M059J (cell line): ENCODE measurements at places on chromosomes 11 and 22. TPM values are rescaled to one million over a fixed set of nuclear protein-coding genes. Genes with fewer than 3 reads are reported as not detected.

DNA sequence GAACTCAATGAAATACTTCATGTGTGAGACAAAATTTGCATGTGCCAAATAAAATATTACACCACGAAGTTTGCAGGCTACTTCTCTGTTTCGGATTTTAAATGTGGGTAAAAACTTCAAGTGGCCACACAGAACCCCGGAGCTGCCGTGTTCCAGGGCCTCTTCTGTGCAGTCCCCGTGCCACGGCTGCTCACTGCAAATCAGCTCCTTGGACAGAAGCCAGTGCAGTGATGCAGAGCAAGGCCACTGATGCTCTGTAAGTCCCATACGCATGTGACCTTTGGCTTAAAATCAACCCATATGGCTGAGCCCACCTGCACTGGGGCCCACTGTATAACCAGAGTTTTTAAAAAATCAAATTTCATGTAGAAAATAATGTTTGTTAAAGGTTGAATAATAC, 1309.4 kb downstream of the TBC1D22A start:
- no peak for DNase-seq

GRCh38 chr11:6567371-6567745, 36.1 kb downstream of the RRP8 start:
- DNase-seq = no peak

Gene MRGPRE
- total RNA-seq = not detected in 2 replicates

Gene CASP5
- total RNA-seq = not detected in 2 replicates

GRCh38 chr11:11808992-11809615, 32.7 kb upstream of the USP47 start:
- no peak for DNase-seq

GRCh38 chr22:20437613-20438426, at the start of gene SCARF2:
Gene SCARF2 (minus strand): TSS chr22:20437825. CDS start chr22:20437754, 71 bp downstream.
- DNase-seq = peak; percentile 28

Gene ACTN3
- total RNA-seq = not detected in 2 replicates

GRCh38 chr22:40511604-40512003, 124.9 kb downstream of the MRTFA start:
- DNase-seq = peak; percentile 44

Gene RNF26
- total RNA-seq = 9.5 and 16.1 TPM in 2 replicates

Gene SCGB1D2
- total RNA-seq = not detected in 2 replicates

Gene LGALS12
- not detected in 2 replicates for total RNA-seq

Gene ACAD8
- 11.6 and 12.0 TPM in 2 replicates for total RNA-seq

Gene LUZP2
- total RNA-seq = 2.0 and 3.2 TPM in 2 replicates

GRCh38 chr11:8863838-8864237, 47.2 kb upstream of the AKIP1 start:
- DNase-seq = peak; percentile 84

GRCh38 chr22:26690654-26691376, 33.4 kb downstream of the MIAT start:
- DNase-seq = no peak

DNA sequence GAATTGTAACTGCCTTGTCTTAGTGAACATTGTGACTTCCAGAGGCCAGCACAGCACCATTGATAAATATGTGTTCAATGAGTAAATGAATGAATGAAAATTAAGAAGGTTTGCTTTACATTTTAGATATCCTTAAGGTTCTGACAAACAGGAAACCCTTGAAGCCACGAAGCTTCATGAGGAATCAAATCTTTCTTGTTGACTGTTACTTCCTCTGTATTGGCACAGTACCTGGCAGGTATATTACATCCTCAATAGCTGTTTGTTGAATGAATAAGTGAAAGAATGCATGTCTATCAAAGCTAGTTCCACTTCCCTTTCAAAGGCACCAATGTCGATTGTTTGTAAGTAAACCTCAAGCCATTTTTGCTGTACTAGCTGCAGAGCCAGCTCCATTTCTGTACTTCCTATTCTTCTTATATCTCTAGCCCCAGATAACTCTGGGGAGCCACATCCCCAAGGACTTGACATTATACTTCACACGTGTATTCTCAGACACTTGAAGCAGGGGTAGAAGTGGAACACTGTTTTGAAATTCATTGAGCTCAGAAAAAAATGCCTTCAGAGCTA, 140.3 kb upstream of the RAG2 start:
- no peak for DNase-seq

GRCh38 chr22:46378426-46379065, 43.0 kb downstream of the TRMU start:
- no peak for DNase-seq

Gene LRRN4CL
- 0.42 and 1.7 TPM in 2 replicates for total RNA-seq

DNA sequence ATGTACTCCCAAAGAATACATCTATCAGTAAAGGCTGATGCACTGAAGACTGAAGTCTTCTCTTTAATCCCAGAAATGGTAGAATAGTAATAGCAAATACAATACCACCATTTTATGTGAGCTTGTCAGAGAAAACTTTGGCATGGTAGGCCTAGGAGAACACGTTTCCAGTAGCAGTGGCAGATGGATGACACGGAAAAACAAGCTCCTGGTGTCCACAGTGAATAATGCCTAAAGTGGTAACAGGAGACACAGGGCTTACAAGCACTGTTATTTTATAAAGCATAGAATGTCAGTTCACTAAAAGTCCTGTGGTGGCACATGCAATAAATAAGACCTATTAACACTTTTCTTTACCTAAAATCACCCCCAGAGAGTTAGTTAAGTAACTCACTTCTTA, 277.6 kb downstream of the TTC28 start:
- no peak for DNase-seq

GRCh38 chr22:24962094-24962493, 9.6 kb downstream of the KIAA1671 start:
- no peak for DNase-seq

Gene NF2
- 50.5 and 86.0 TPM in 2 replicates for total RNA-seq

- peak; percentile 44 for DNase-seq
These were observed 38.9 kb downstream of the RELT start for GRCh38 chr11:73414977-73415651.

Gene RASGRP2
- total RNA-seq = 0.42 TPM in 1 of 2 replicates, not detected in the other

DNA sequence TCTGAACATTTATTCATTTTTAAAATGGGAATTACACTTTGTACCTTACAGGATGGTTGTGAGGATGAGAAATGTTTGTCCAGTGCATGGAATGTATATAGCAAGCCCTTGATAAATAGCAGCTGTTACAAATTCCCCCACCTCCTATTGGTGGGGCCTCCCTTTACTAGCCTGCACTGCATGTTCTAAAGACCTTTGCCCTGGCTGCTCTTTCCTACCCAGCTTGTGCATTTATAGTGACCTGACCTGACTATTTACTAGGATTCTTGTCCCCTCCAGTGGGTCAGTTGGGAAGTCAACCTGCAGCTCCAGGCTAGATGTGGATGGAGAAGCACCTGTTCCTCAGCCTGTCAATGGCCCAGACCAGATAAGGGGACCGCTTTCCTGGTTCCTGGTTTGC, 180.3 kb downstream of the HIPK3 start:
- no peak for DNase-seq

GRCh38 chr11:60757231-60757800, 649 bp downstream of the MS4A15 start:
- no peak for DNase-seq
